ENCODE measurements at places on chromosomes 1 and 21.

DNA sequence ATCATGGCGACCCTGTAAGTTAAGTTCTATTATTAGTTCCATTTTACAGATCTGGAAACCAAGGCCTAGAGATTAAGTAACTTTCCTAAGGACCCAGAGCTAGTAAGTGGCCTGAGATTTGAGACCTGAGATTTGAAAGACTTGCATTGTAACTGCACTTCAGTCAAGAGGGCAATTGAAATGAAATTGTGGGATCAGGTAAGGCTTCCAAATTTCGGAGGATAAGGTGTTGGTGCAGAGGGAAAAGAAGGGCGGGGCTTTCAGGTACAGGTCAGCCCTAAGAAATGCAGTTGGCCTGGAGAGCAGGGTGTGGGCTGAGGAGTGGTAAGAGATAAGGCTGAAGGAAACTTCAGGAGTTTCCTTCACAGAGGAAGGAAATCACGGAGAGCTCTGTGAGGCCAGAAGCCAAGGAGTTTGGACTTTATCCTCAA, 51.1 kb downstream of the SLC16A1 start:
- DNase-seq: no peak

DNA sequence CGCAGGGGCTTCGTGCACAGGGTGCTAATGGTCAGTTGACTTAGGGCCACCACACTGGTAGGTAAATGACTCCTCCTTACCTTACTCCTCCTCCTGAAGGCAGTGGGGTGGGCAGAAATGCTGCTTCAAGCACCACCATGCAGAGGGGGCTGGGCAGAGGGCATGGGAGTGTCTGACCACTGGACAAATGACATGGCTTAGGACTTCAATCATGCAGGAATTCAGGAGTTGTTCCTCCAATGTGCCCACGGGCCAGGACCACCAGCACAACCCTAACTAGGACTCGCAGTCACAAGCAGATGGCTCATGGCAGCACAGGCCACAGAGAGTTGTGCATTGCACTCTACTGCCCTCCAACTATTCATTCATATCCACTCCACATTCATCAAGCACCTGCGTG, 65.7 kb downstream of the KCND3 start:
- DNase-seq: no peak

GRCh38 chr1:165034136-165034809, 322.2 kb downstream of the LMX1A start:
- DNase-seq: no peak

DNA sequence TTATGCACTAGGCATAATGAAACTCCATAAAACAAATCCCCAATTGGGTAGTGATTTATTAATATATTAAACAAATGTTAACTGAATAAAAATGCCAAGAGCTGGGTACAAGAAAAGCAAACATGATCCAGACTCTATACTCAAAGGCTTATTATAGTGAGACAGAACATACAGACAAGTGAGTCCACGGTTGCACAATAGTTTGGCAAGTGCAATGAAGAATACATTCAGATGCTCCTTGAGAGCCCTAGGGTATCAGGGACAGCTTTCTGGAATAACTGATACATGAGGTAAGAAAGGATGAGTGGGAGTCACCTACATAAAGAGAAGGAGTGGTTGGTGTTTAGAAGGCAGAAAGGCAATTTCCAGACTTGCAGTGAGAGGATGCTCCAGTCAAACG, 85.1 kb downstream of the VAV3 start:
- DNase-seq: no peak

DNA sequence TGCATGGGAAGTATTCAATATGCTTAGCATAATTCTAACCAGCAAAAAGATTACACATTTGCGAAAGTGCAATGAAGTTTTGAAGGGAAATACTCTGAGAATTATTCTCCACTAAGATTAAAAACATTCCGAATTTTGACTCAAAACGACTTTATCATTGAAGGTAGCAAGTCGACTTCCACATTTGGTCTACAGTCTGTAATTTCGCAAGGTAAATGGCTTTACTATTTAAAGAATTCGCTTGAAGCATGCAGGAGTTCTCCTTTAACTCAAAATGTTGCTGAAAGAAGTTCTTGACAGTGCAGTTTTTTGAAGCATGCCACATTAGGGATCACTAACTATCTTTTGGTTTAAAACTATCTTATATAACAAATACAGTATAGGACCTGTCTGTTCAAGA, 161.0 kb upstream of the HP1BP3 start:
- no peak for DNase-seq

- DNase-seq: no peak
Measured at GRCh38 chr1:197444755-197445154, 176.7 kb downstream of the CRB1 start.

DNA sequence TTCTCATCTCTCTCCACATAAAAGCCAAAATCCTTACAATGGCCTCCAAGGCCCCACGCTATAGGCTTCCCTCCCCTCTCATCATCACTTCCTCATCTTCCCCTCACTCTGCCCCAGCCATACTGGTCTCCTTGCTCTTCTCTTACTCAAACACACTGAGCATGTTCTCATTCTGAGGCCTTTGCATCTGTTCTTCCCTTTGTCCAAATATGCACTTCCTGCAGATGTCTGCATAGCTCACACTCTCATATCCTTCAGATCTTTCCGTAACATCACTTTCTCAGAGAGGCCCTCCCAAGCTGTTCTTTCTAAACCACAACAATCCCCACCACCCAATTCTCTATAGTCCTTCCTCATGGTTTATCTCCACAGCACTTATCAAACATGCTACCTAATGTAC, 284.1 kb downstream of the HHIPL2 start:
- no peak for DNase-seq

- DNase-seq: no peak
Measured at GRCh38 chr1:17984583-17984982, 123.0 kb upstream of the IGSF21 start.

DNA sequence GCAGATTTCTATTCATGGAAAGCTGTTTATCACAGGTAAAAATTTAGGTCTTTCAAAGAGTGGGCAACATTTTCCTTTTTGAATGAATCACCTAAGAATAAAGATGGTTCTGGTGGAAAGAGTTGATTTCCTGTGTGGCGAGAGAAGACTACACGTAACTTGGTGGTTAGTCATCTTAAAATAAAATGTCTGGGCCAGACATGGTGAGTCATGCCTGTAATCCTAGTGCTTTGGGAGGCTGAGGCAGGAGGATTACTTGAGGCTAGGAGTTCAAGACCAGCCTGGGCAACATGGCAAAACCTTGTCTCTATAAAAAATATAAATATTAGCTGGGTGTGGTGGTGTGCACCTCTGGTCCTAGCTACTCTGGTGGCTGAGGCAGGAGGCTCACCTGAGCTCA, 65.7 kb downstream of the DISP1 start:
- DNase-seq: no peak
